ENCODE measurements at places on chromosomes 4 and X.
A peak's percentile ranks its signal among the peaks of the same experiment; 100 is the strongest.

DNA sequence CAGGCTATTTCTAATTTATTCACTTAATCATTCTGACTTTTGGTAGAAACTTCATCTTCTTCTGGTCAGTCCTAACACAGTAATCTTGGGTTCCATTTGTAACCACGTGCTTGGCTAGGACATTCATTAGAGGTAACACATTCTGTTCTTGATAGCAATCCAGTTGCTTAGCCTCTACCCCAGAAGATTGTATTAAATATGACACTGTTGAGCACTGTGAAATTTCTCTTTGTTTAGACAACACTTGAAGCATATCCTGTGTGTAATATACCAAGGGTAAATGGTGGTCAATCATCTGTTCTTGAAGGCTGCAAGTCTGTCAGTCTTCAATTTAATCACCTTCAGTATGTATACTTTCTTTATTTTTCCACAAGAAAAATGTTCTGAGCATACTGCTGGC is 523.0 kb downstream of the ANKRD50 start:
- DNase-seq: no peak

- DNase-seq: no peak
These were observed 12.9 kb upstream of the VGLL1 start for GRCh38 chrX:136519069-136519468.

DNA sequence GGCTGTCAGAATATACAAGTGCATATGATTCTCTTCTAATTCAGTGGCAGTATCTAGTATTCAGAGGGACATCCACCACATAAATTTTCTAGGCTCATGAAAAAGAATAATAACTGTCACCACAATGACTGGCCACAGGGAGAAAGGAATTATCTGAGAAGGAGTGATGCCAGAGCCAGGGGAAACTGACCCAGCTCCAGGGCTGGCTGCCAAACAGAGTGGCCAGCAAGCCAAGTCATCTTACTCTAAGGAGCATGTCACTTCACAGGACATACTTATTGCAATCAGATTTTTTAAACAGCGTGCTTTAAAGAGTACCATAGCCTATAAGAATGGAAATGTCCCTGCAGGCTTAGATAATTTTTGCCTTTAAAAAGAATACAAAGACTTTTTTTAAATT is 5.8 kb upstream of the SEPTIN11 start:
- DNase-seq: no peak

DNA sequence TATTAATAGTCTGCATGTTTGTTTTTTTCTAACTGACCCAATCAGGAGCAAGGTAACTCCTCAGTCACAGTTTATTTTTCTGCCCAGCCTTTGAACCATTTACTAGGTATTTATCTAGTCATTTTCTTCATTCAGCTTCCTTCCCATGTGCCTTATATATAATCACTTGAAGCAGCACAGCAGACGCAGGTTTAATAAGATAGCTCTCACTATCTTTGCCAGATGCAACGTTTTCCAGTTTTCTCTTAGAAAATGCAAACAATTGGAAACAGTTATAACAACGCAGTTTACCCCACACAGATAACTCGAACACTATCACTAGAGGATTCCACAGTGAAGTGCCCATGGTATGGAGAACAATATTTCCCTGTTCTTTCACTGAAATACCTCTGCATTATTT is 56.4 kb upstream of the NFKB1 start:
- no peak for DNase-seq

GRCh38 chr4:80266902-80267380 is 477 bp downstream of the FGF5 start:
- DNase-seq: no peak

GRCh38 chrX:40260146-40260747 is 162.5 kb upstream of the BCOR start:
- DNase-seq: peak; percentile 79

DNA sequence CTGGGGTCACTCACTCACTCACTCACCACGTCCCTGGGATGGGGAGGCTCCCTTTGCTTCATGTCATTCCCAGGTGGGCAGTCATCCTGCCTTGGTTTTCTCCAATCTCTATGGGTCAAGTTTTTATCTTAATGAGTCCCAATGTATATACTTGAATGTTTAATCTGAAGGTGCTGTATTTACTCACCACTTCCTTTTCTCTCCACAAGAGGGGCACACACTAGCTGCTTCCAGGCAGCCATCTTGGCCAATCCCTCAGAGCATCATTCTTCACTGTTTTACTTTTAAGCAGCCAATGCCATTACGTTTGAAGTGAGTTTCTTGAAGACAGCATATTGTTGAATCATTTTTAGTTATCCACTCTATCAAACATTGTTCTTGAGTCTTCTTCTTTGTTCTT is 153.4 kb upstream of the ARSJ start:
- peak; percentile 13 for DNase-seq

DNA sequence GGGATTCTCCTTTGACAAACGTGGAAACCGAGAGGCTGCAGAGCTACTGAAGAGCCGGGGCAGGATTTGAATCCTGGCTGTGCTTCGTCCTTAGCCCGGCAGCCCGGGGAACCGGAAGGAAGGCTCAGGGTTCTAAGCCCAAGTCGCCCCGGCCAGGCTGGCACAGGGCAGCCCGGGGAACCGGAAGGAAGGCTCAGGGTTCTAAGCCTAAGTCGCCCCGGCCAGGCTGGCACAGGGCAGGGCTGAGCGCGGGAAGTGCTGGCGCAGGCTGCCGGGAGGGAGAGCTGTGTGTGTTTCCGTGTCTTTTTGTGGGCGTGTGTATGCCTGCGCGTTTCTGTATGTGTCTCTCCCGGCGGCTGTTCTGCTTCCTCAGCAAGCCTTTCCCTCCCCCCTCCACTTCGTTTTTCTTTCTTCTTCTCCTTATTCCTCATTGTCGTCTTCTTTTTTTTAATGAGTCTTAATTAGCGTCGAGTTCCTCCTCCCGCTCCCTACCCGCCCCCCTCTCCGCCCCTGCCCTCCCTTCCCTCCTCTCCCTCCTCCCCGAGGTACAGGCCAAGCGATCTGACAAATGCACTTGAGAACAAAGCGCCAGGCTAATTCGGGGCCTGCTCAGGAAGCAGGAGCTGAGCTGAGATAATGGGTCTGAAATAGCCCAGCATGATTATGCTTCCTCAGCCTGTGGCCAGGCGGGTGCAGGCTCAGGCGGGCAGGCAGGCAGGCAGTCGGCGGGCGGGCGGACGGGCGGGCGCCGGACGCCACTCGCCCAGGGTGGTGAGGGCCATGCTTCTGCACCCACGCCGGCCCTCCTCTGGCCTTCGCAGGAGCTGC is 65.9 kb downstream of the EFNB1 start:
- peak; percentile 67 for DNase-seq

GRCh38 chr4:41471126-41472071 is 66.6 kb upstream of the LIMCH1 start:
- no peak for DNase-seq

GRCh38 chrX:22351966-22352365 is 79.3 kb downstream of the CBLL2 start:
- DNase-seq: peak; percentile 5

- DNase-seq: no peak
These were observed 297.2 kb upstream of the AADAT start for GRCh38 chr4:170386971-170387370.

- DNase-seq: peak; percentile 60
These were observed 258.2 kb upstream of the CXorf51A start for GRCh38 chrX:147072747-147073146.

DNA sequence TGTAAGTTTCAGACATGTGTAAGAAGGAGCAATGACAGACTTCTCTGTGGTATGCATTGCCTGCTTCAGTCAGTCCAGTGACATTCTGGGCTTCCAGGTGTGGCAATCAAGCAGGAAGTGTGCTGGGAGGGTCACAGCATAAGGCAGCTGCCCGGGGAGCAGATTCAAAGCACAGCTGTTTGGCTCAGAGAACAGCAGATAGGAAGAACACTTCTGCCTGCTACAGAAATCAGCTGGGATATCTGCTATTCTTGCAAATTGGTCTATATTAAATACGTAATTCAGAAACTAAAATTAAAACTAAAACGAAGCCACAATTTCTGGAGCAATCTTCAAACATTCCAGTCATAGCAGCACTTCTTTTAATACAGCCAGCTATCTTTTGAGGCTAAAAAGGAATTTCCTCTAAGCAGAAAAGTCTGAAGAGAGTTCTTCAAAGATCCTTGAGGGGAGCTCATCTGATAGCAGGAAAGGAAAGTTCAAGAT is 47.5 kb upstream of the GALNT7 start:
- DNase-seq: peak; percentile 22

DNA sequence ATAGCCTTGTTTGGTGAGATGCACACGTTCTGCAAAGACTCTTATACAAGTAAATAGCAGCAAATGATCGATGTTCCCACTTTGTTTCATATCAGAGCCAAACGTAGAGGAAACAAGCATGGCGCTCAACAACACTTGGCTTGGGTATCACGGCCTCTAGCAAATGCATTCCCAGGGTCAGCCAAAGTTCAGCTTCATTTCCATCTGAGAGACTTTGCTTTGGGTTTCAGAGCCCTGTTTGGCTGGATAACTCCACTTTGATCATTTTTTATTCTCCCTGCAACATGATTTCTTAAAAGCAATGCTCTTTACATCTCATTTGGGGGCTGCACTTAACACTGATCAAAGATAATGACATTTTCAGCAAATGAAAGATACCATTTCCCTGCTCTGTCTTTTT is 199.2 kb upstream of the FAM9B start:
- no peak for DNase-seq

DNA sequence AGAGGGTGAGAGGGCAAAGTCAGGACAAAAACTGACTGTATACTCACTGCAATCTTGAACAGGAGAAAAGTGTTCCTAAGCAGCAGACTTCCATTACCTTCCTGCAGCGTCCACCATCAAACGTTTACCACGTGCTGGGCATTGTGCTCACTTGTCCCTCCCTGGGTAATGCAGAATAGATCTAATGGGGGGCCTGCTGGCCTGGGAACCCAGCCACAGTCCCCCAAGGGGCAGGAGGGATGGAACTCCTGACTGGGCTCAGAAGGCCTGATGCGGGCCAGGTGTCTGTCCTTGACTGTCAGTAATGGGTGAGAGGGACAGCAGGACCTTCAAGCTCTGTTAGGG is 37.6 kb upstream of the FAM156A start:
- no peak for DNase-seq

- no peak for DNase-seq
These were observed 35.5 kb downstream of the AMER1 start for GRCh38 chrX:64169988-64170387.

DNA sequence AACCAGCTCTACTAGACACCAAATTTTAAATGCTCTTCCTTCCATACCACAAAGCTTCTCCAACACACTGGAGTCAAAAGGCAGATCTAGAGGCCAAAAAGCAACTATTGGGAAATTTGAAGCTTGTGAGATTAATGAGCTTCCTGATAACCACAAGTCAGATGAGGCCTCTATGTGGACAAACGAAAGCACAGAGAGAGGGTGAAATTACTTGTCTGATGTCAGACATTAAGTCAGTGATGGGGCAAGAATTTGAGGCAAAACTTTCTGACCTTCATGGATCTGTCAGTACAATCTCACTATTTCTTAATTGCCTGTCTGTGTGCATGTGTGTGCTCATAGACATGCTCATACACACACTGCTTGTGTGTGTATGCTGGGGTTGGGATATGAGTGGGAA is 103.6 kb downstream of the GUCY2F start:
- peak; percentile 55 for DNase-seq

GRCh38 chr4:39548425-39549067 is 21.3 kb upstream of the UGDH start:
- DNase-seq: no peak

DNA sequence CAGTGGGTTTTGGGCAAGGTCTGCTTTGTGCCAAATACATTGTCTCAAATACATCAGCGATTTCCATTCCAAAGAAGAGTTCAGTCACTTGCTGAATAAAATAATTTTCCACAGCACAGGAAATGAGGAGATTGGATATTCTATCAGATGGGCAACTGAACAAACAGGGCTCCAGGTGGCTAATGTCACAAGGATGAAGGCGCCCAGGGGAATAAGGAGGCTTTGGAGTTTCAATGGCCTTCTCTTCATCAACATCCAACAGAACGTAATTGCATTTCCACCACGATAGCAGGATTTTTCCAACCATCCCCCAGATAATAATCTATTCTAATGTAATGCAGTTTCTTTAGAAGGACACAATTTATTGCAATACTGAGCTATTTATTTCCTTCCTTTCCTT is 104.7 kb upstream of the KLHL13 start:
- no peak for DNase-seq

GRCh38 chrX:42824541-42824940 is 46.6 kb upstream of the PPP1R2C start:
- no peak for DNase-seq

DNA sequence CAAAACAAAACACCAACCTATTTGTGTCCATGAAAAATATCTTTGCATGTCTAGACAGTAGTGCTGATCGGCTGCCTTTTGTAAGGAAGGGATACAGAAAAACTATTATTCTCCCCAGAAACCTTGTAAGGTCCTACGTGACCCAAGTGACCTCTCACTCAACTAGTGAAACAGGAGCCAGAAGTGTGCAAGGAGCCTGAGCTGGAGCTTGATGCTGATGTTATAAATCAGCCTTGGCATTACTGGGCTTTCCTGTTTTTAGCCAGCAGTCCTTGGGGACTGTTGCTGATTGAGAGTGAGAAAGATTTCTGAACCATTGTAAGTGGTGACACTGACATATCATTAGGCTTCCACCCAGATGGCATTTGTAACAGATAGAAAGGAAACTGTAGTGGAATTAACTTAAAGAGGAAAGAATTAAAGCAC is 100.8 kb upstream of the LIMCH1 start:
- no peak for DNase-seq

GRCh38 chr4:72569719-72570235 is 756 bp upstream of the ADAMTS3 start:
- no peak for DNase-seq

DNA sequence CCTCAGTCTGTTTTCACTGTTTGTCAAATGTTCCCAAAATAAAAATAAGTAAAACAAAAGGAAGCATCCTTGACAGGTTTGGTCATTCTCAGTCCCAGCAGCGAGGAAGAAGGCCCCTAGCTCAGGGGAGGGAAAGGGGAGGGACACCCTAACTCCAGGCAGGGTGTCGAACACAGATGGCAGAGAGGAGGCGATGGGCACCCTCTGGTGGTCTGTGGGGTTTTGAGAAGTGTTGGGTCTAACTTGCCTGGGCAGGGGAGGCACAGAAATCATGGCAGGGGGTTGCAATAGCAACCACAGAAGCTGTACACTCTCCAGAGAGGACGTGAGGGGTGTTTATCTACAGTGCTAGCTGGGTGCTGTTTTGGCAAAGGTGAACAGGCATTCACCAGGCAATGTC is 229.8 kb upstream of the SFRP2 start:
- no peak for DNase-seq

GRCh38 chr4:15811703-15812337 is 33.7 kb downstream of the CD38 start:
- peak; percentile 79 for DNase-seq

GRCh38 chrX:104972737-104973136 is 247.8 kb downstream of the TEX13A start:
- no peak for DNase-seq

DNA sequence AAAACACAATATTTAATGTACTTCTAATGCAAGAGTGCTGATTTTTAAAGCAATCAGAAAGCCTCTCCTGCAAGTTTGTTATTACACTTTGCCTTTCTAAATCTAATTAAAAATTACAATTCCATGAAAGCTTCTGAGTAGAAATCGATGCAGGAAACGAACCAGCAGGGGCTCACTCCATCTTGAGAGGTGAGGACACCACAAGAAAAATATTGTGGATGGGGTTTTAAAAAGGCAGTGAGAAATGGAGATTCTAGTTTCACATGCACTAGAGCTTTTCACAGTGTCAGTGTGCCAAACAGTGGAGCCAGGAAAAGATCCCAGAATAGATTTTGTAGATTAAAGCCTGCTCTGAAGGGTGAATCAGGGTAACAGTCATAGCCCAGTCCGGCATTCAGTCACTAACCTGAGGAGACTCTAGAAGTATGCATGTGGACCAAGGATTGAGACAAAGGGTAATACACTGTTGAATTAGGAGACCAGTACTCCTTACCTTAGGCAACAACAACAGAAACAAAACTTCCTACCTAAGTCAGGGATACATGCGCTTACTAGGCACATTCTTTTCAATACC is 362.3 kb downstream of the NAF1 start:
- DNase-seq: no peak

All from MV-4-11 (cell line).